Aorta (tissue), 5 donors: ENCODE measurements at places on chromosomes 6 and 20.

DNA sequence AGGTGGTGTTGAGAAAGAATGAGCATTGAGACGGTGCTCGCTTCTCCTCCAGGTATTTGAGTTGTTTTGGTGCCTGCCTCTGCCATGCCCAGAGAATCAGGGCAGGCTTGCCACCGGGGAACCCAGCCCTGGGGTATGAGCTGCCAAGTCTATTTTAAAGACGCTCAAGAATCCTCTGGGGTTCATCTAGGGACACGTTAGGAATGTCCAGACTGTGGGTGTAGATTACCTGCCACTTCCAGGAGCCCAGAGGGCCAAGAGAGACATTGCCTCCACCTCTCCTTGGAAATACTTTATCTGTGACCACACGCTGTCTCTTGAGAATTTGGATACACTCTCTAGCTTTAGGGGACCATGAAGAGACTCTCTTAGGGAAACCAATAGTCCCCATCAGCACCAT is 28.3 kb downstream of the SAYSD1 start:
- no peak overlapping the region for H3K27ac ChIP-seq
- no peak overlapping the region for H3K4me3 ChIP-seq
- H3K36me3 ChIP-seq: no peaks in the 10 kb centered on the region
- H3K27me3 ChIP-seq: no peaks in the 10 kb centered on the region
- DNase-seq: no peak
- no peaks in the 10 kb centered on the region for H3K4me1 ChIP-seq

GRCh38 chr6:138107078-138107751 is at the start of gene PERP:
TSS of gene PERP (minus strand) at chr6:138107419. CDS start at chr6:138107340, 79 bp downstream.
- no peaks in the 10 kb centered on the region for H3K4me1 ChIP-seq
- peak; percentile 74 for DNase-seq
- peak within 1 kb of the TSS; percentile 71 for H3K4me3 ChIP-seq
- no peaks in the 10 kb centered on the region for H3K36me3 ChIP-seq
- no peak within 1 kb of the TSS for H3K27ac ChIP-seq

- no peak overlapping the region for H3K27ac ChIP-seq
- no peak overlapping the region for H3K4me3 ChIP-seq
- H3K27me3 ChIP-seq: no peaks in the 10 kb centered on the region
- no peak for DNase-seq
- no peaks in the 10 kb centered on the region for H3K4me1 ChIP-seq
- no peaks in the 10 kb centered on the region for H3K36me3 ChIP-seq
Measured at GRCh38 chr20:51736947-51737346, 31.2 kb downstream of the ATP9A start.

- no peaks in the 10 kb centered on the region for H3K27me3 ChIP-seq
- H3K4me1 ChIP-seq: no peaks in the 10 kb centered on the region
- peak overlapping the region; percentile 100 for H3K4me3 ChIP-seq
Measured at GRCh38 chr6:1616701-1617463, 7.2 kb downstream of the FOXC1 start.

DNA sequence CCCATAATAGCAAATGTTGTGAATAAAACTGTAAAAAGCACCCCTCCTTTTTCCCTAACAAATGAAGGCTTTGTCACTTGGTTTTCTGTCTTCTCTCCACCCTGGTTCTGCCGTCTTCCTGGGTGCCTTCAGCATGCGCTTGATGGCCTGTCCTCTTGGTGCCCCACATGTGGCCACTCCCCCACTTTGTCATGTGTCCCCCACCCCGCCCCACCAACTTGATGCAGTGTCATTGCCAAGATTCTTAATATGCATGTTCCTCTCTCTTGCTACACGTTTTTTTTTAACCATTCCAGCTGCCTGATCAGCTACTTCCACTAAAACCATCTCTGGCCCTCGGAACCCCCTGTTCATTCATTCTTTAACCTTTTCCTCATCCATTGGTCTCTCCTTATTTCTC is 340.3 kb downstream of the QKI start:
- H3K36me3 ChIP-seq: no peaks in the 10 kb centered on the region
- no peak overlapping the region for H3K4me3 ChIP-seq
- H3K27me3 ChIP-seq: no peaks in the 10 kb centered on the region
- H3K27ac ChIP-seq: no peak overlapping the region
- no peak for DNase-seq

- no peak for DNase-seq
- no peaks in the 10 kb centered on the region for H3K27me3 ChIP-seq
- no peaks in the 10 kb centered on the region for H3K4me1 ChIP-seq
- H3K4me3 ChIP-seq: no peak overlapping the region
- H3K36me3 ChIP-seq: no peaks in the 10 kb centered on the region
- no peak overlapping the region for H3K27ac ChIP-seq
Measured at GRCh38 chr6:163381118-163381756, 33.3 kb upstream of the QKI start.

- H3K27ac ChIP-seq: no peak overlapping the region
- H3K27me3 ChIP-seq: no peaks in the 10 kb centered on the region
- H3K4me3 ChIP-seq: no peak overlapping the region
Measured at GRCh38 chr6:101085327-101085726, 204.2 kb upstream of the ASCC3 start.

GRCh38 chr20:4502756-4503155 is 219.0 kb upstream of the PRND start:
- no peaks in the 10 kb centered on the region for H3K36me3 ChIP-seq
- H3K4me1 ChIP-seq: peaks cover 5% of the 10 kb centered on the region
- no peak for DNase-seq
- H3K27ac ChIP-seq: no peak overlapping the region
- H3K27me3 ChIP-seq: no peaks in the 10 kb centered on the region
- no peak overlapping the region for H3K4me3 ChIP-seq

DNA sequence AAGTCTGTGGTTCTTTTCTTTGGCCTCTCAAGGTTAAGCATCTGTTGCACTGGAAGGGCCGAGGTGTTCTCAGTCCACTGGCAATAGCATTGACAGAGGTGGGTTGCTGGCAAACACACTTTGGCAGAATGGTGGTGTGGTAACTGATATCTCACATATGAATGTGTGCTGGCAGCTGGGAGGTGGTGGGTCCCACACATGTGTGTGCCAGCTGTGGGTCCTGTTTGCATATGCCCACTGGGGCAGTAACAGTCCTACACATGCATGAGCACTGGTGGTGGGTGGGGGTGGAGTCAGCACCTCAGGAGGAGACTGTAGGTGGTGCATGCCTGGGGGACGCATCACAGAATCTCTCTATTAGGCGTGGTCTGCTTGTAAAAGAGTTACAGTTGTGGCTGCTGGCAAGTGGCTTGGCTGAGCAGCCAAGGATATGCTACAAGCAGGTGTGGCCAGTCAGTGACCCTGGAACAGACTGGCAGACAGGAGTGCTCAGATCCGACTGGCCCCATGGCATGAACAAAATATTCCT is 934.3 kb downstream of the GRIK2 start:
- no peak for DNase-seq
- H3K4me3 ChIP-seq: no peak overlapping the region
- no peaks in the 10 kb centered on the region for H3K4me1 ChIP-seq
- H3K27me3 ChIP-seq: no peaks in the 10 kb centered on the region

- no peak overlapping the region for H3K27ac ChIP-seq
- H3K36me3 ChIP-seq: no peaks in the 10 kb centered on the region
- no peak overlapping the region for H3K4me3 ChIP-seq
- H3K27me3 ChIP-seq: no peaks in the 10 kb centered on the region
Measured at GRCh38 chr6:135424385-135424784, 73.2 kb downstream of the AHI1 start.

DNA sequence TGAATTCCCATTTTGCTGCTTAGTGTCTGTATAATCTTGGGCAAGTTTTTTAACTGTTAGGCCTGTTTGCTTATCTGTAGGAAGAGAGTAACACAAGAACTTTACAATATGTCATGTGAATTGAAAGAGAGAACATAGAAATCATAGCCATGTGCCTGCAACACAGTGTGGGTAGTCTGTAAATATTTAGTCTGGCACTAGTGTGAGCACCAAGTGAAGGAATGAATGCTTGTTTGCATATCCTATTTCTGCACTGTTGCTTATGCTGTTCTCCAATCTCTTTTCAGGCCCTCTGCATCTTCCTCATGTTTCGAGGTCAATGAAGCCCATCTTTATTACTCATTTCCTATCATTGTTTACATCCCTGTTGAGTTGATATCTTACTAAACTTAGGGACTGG is 49.2 kb downstream of the CBFA2T2 start:
- H3K4me1 ChIP-seq: no peaks in the 10 kb centered on the region
- no peak for DNase-seq
- no peaks in the 10 kb centered on the region for H3K36me3 ChIP-seq
- no peak overlapping the region for H3K4me3 ChIP-seq
- no peak overlapping the region for H3K27ac ChIP-seq
- H3K27me3 ChIP-seq: no peaks in the 10 kb centered on the region
